ENCODE measurements at places on chromosomes 12 and 14. TPM values are rescaled to one million over a fixed set of nuclear protein-coding genes. Genes with fewer than 3 reads are reported as not detected.

- no peak overlapping the region for H3K4me3 ChIP-seq
- no peaks in the 10 kb centered on the region for H3K4me1 ChIP-seq
- H3K27me3 ChIP-seq = no peaks in the 10 kb centered on the region
- DNase-seq = no peak
- H3K36me3 ChIP-seq = no peaks in the 10 kb centered on the region
These were observed 34.6 kb downstream of the RERG start for GRCh38 chr12:15186597-15186996.

GRCh38 chr12:42315108-42315507 is 10.8 kb downstream of the ZCRB1 start:
- H3K27ac ChIP-seq = no peak overlapping the region
- H3K4me1 ChIP-seq = no peaks in the 10 kb centered on the region
- H3K4me3 ChIP-seq = no peak overlapping the region
- H3K36me3 ChIP-seq = no peaks in the 10 kb centered on the region

DNA sequence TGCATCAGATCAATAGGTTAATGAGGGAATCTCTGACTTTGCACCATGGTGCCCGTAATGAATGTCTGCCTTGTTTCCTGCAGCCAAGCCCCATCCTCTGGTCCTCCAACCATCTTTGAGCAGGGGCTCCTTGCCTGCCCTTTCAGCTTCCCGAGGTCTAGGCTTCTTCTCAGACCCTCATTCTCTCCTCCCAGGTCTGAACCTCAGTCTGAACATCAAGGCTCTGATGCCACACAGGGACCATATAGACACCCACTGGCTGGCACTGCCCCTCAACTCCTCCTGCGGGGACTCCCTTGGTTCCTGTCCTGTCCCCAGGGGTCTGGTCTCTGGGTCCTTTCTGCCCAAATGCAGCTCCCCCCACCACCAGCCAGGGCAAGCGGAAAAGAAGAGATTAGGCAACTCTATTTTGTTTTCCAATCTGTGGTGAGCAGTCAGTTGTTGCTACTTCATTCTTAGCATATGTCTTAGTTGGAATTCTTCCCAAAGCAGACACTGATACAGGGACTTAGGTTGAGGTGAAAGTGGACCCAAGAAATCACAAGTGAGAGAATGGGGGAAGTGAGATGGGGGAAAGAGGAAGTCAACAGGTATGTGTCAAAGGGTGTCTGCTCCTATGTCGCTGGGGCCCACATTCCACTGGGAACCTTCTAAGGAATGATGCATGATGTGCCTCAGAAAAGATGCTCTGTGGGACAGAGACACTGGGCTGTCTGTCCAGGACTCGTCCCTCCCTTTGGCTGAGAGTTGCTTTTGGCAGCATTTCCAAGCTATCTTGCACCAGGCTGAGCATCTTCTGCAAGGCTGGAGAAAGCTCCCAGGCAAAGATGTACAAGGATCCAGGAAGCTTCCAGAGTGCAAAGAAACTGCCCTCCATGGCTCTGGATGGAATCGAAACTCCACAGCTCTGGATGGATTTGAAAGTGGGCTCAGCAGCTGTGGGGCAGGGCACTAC is 1096.5 kb upstream of the TMEM132C start:
- no peak for DNase-seq
- no peaks in the 10 kb centered on the region for H3K36me3 ChIP-seq
- no peak overlapping the region for H3K4me3 ChIP-seq

DNA sequence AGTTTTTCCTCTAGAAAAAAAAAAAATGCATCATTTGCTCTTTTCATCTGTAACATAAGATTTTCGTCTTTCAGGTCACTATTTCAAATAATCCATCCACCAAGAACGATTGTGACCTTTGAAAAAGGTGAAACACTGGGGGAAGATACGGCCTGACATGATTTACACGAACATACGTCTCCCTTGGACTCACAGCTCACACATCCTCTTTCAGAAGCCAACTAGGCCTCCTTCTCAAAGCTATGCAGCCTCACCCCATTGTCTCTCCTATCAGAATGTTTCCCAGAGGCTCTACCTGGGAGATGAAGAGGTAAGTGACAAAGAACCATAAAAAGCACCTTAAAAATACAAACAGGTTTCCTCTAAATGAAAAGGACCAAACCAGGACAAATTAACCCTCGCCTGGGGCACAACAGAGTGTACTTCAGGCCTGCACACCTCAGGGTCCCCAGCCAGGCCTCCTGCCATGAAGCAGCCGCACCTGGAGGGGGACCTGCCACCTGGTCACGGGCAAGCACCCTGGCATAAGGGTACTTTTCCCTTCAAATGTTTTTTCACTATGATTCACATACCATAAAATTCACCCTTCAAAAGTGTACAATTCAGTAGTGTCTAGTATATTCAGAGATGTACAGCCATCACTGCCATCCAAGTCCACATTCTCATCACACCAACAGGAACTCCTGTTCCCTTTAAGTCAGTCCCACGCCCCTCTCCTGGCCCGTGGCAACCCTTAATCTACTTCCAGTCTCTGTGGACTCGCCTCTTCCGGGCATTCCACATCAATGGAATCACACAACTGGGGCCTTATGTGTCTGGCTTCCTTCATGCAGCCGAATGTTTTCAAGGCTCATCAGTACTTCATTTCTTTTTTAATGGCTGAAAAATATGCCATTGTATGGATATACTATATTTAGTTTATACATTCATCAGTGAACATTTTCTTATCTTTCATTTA is 5.4 kb downstream of the SLC15A4 start:
- no peak overlapping the region for H3K4me3 ChIP-seq
- no peak for DNase-seq
- peaks cover 6% of the 10 kb centered on the region for H3K4me1 ChIP-seq
- no peaks in the 10 kb centered on the region for H3K27me3 ChIP-seq

DNA sequence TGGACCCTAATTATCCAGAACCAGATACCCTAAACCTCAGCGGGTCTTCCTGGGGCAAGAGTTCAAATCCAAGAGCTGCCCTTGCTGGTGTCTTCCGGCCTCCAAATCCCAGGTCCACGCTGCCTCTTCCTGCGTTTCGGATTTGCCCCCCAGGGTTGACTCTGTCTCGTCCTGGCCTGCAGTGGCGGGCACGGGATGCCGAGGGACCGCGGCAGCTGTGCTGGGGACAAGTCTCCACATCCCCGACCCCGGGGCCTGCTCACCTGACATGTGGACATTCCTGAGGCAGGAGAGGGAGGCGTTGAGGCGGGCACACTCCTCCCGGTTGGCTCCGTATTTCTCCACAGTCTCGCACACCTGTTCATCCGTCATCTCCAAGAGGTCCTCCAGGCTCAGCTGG is 113.6 kb downstream of the KSR2 start:
- no peak overlapping the region for H3K27ac ChIP-seq
- H3K4me3 ChIP-seq = no peak overlapping the region
- DNase-seq = no peak
- no peaks in the 10 kb centered on the region for H3K36me3 ChIP-seq
- no peaks in the 10 kb centered on the region for H3K27me3 ChIP-seq

- peaks cover 3% of the 10 kb centered on the region for H3K4me1 ChIP-seq
- H3K36me3 ChIP-seq = no peaks in the 10 kb centered on the region
- no peak for DNase-seq
These were observed 32.1 kb downstream of the CMKLR1 start for GRCh38 chr12:108307006-108307405.

DNA sequence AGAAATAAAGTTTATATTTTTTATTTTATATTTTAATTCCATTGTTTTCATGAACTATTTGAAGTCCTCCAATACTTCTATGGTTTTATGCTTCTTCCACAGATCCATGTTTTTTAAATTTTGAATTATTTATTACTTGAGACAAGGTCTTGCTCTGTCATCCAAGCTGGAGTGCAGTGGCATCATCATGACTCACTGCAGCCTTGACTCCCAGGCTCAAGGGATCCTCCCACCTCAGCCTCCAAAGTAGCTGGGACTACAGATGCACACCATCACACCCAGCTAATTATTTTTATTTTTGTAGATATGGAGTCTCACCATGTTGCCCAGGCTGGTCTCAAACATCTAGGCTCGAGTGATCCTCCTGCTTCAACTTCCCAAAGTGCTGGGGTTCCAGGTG is 28.8 kb upstream of the DLGAP5 start:
- DNase-seq = no peak
- H3K4me3 ChIP-seq = no peak overlapping the region
- no peaks in the 10 kb centered on the region for H3K4me1 ChIP-seq
- H3K27me3 ChIP-seq = no peaks in the 10 kb centered on the region
- H3K27ac ChIP-seq = no peak overlapping the region

- H3K36me3 ChIP-seq = no peaks in the 10 kb centered on the region
- no peak overlapping the region for H3K4me3 ChIP-seq
- no peaks in the 10 kb centered on the region for H3K4me1 ChIP-seq
- DNase-seq = no peak
- H3K27me3 ChIP-seq = no peaks in the 10 kb centered on the region
These were observed 60.7 kb upstream of the NR2C1 start for GRCh38 chr12:95134085-95134484.

DNA sequence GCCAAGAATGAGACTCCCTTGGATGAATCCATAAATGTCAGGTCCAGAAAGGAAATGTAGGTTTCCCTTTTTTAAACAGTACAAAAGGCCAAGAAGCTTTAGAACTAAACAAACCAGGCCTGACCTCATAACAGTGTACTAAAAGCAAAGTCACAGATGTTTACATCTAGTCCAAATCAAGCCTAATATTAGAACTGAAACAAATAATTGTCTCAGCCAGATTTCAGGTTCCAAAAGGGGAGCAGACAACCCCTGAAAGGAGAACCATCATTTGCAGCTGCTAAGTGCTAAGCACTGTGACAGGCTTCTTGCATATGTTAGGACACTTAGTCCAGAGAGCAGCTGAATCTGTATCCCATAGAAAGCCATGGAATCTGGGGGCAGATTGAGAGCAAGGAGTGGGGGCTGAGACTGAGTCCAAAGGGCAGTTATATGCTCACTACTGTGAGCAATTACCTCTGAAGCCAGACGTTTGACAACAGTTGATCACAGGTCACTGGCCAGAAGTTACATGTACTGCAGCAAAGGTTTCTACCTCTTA is 90.1 kb downstream of the STXBP6 start:
- H3K27ac ChIP-seq = peak overlapping the region; percentile 13
- H3K27me3 ChIP-seq = no peaks in the 10 kb centered on the region
- H3K4me3 ChIP-seq = no peak overlapping the region
- no peak for DNase-seq

DNA sequence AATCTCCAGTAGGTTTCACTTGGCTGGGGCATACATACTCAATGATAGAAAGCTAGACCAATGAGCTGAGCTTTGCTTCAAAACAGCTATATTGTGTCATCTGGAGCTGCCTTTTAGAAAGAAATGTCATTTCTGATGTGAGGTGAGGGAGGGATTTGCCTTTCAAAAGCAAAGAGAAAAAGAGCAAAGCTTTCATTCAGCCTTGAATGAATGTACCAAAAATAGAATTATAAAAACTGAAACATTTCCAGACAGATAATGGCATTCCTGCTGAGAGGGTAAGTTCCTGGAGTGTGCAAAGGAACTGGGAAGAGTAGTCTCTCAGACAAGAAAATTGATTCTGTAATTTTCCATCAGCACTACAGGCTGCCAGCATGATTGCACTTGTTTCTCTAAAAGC is 710.0 kb downstream of the LRFN5 start:
- H3K27me3 ChIP-seq = no peaks in the 10 kb centered on the region
- no peak overlapping the region for H3K27ac ChIP-seq
- H3K4me1 ChIP-seq = no peaks in the 10 kb centered on the region
- DNase-seq = no peak
- no peaks in the 10 kb centered on the region for H3K36me3 ChIP-seq

GRCh38 chr14:82084813-82085212 is 551.2 kb upstream of the SEL1L start:
- no peaks in the 10 kb centered on the region for H3K36me3 ChIP-seq
- H3K27ac ChIP-seq = no peak overlapping the region
- H3K4me3 ChIP-seq = no peak overlapping the region
- no peaks in the 10 kb centered on the region for H3K4me1 ChIP-seq
- no peak for DNase-seq

DNA sequence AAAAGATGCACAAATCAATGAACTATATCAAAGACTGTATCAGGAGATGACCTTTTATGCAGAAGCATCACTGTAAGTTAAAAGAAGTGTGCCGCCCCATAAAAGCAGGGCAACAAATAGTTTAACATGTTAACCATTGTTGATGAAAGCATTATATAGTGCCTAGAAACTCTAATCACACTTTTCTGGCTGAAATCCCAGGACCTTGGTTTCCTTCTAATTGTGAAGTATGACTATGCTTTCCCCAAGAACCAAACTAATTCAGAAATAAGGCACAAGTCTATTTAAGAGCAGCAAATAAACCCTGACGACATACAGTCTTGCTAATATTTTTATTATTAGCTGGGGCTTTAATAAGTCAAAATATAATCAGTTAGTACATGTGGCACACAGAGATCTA is 21.7 kb downstream of the RACGAP1 start:
- H3K27me3 ChIP-seq = no peaks in the 10 kb centered on the region
- no peak for DNase-seq
- no peaks in the 10 kb centered on the region for H3K4me1 ChIP-seq
- no peak overlapping the region for H3K4me3 ChIP-seq

- no peak for DNase-seq
- no peaks in the 10 kb centered on the region for H3K4me1 ChIP-seq
- no peak overlapping the region for H3K4me3 ChIP-seq
These were observed 427.6 kb downstream of the IPO8 start for GRCh38 chr12:30268041-30268440.

GRCh38 chr12:93734784-93735183 is 57.6 kb downstream of the CRADD start:
- no peaks in the 10 kb centered on the region for H3K4me1 ChIP-seq
- H3K27ac ChIP-seq = no peak overlapping the region
- no peak overlapping the region for H3K4me3 ChIP-seq
- no peaks in the 10 kb centered on the region for H3K36me3 ChIP-seq
- no peak for DNase-seq

DNA sequence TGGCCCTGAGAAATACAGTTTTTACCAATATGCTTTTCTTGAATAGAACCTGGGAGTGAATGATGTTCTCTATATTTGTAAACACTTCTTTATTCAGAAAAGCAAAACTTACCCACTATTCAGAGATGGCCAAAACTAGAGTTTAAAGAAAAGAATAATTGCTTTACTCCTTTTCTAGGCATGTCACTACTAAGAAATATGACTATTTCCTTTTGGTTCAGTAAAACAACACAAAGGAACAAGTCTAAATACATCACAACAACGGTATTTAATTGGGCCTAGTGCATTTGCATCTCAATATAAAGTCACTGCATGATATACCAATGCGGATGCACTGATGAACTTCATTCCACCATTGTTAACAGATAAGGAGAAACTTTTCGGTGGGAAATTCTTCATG is 207.5 kb downstream of the FOXN3 start:
- H3K36me3 ChIP-seq = no peaks in the 10 kb centered on the region
- H3K27ac ChIP-seq = no peak overlapping the region
- H3K4me1 ChIP-seq = peaks cover 1% of the 10 kb centered on the region
- no peak for DNase-seq

TAS2R42 gene
- total RNA-seq = not detected

SLC4A8 gene
- total RNA-seq = 1.1 TPM

AMHR2 gene
- total RNA-seq = not detected

KCNC2 gene
- 0.16 TPM for total RNA-seq

IFNG-AS1 gene
- not detected for total RNA-seq

NFATC4 gene
- total RNA-seq = 24.0 TPM

DEGS2 gene
- total RNA-seq = 37.0 TPM

KERA gene
- total RNA-seq = not detected

WSCD2 gene
- total RNA-seq = 0.15 TPM
